ENCODE measurements at places on chromosomes 16 and 17.

- DNase-seq, result no peak
Measured at GRCh38 chr16:56643080-56643778, 4.8 kb downstream of the MT1A start.

GRCh38 chr17:50556803-50557202 lies 3.7 kb upstream of the CACNA1G start:
- DNase-seq, result no peak

DNA sequence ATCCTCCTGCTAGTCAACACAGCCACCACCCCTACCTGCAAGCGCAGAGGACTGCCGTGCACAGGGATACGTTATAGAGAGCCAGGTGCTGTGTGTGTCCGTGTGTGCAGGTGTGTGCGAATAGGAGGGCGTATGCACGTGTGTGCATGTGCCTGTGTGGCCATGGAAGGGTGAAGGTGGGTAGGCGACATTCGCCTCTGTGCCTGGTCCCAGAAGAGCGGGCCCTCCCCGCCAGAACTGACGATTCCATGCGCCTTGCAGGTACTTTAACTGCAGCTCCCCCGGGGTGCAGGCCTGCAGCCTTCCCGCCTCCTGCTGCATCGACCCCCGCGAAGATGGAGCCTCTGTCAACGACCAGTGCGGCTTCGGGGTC lies 8.7 kb downstream of the PDE6G start:
- no peak for DNase-seq

- no peak for DNase-seq
Measured at GRCh38 chr17:44775838-44776621, 17.2 kb downstream of the ADAM11 start.

GRCh38 chr17:80103449-80104085 lies 2.2 kb downstream of the GAA start:
- DNase-seq, result no peak
